ENCODE measurements at places on chromosomes 5 and 9.

DNA sequence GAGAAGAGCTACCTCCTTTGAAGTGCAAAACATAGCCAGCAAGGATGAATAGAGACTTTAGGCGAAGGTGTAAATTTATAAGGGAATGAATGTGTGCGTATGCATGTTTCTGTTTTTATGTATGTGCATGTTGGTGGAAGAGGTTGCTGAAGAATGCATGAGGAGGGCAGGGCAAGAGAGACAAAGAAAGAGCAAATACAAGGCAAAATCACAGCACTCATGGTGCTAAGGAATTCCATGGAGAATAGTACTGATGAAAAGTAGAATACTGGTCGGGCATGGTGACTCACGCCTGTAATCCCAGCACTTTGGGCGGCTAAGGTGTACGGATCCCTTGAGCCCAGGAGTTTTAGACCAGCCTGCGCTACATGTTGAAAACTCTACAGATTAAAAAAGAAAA lies 762.1 kb upstream of the PTPRD start:
- no peak for DNase-seq

GRCh38 chr9:38182321-38182720 lies 113.3 kb upstream of the SHB start:
- no peak for DNase-seq

- DNase-seq, result no peak
Measured at GRCh38 chr5:177404641-177405179, 4.2 kb upstream of the PFN3 start.

DNA sequence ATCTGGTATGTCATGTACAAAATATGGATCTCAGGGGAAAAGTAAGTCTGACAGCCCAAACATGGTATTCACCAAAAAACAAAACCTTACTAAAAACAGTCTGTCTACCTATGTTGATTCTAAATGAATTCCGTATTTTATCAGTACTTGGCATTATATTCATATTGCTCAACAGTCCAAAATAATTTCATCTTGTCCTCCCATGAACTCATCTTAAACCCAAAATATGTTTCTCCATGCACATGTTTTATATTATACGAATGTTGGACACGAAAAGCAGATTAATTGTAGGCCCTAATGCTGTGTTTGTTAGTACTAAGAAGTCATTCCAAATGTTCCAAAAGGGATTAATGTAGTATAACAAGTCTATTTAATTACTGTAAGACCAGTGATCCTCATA lies 20.1 kb downstream of the NFIB start:
- DNase-seq, result no peak

DNA sequence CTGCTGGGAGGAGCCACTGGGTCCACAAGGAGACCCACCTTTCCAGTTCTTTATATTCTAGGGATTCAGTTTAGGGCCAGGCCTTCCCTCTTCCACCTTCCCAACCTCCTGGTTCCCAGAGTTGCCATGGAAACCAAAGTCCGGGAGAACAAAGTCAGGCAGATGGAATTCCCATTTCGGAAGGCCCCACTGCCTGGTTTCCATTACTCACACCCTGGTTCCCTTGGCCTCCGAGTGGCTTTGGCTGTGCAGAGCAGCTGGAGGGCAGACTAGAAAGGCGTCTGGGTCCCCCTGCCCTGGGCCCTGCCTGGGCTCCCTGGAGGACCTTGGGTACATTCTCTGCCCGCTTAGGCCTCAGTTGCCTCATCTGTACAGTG lies 136.1 kb downstream of the RGS3 start:
- no peak for DNase-seq

DNA sequence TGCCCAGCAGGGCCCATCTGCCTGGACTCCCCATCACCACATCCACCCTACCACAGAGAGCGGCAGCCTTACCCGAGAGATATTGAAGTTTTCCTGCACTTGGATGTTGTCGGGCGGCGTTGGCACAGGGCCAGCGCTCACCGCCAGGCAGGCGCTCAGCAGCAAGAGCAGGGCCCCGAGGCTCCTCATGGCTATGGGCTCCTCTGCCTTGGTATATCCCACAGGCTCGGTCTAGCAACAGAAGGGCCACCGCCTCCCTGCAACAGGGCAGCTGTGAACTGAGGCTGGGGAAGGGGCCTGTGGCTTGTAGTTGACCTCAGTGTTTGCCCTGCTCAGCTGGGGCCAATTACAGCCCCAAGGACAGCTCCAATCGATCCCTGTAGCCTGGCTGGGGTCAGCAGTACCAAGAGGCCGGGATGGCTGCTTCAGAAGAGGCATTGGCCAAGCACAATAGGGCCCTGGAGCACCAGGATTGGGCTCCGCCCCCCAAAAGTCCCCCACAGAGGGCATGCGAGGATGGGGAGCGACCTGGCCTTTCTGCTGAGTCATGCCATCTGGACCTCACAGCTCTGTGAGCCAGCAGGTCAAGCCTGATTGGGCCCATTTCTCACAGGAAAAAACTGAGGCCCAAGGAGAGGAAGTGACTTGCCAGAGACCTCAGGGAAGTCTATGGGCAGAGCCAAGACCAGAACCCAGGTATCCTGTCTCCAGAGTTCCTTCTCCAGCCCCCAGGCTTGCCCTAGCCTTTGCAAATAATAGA lies at the start of gene AMBP:
Gene AMBP, minus strand, starts transcription at position 280 of the 760 bp plus-strand sequence. Its CDS starts 91 bp downstream, at position 189.
- DNase-seq, result no peak

GRCh38 chr9:134432471-134432870 lies 106.2 kb downstream of the RXRA start:
- no peak for DNase-seq
